ENCODE measurements at places on chromosomes 5 and 9.

DNA sequence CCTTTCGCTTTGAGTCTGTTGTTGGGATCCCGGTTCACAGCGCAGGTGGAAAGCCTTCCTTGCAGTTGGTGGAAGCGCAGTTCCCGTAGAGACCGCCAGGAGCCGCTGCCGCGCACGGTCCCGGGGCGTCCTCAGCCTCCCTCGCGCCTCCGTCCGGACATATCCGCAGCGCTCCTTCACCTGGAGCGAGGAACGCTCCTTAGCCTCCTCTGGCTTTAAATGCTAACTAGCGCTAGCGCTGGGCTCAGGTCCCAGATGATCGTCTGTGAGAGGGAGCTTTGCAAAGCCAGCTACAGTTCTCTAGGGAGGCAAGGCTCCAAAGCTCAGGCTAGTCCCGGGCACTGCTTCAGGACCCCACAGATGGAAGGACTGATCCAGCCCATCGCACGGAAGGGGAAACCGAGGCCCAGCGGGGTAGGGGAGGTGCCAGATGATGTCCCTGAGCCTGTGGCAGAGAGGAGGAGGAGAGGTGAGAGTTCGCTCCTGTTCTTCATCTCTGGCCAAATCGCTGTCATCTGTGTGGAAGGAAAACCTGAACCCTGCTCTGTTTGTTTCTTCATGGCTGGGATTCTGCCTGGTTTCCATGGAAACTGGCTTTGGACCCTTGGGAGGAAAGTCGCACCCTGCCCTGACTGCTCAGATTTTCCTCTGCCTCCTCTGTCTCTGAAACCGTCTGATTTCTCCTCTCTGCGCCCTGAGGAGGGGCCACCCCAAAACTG lies 31.4 kb downstream of the COL15A1 start:
- DNase-seq, result peak; percentile 61

GRCh38 chr5:135138116-135138850 lies 104.3 kb upstream of the PITX1 start:
- DNase-seq, result no peak

GRCh38 chr5:65811004-65811403 lies 89.0 kb downstream of the NLN start:
- no peak for DNase-seq

DNA sequence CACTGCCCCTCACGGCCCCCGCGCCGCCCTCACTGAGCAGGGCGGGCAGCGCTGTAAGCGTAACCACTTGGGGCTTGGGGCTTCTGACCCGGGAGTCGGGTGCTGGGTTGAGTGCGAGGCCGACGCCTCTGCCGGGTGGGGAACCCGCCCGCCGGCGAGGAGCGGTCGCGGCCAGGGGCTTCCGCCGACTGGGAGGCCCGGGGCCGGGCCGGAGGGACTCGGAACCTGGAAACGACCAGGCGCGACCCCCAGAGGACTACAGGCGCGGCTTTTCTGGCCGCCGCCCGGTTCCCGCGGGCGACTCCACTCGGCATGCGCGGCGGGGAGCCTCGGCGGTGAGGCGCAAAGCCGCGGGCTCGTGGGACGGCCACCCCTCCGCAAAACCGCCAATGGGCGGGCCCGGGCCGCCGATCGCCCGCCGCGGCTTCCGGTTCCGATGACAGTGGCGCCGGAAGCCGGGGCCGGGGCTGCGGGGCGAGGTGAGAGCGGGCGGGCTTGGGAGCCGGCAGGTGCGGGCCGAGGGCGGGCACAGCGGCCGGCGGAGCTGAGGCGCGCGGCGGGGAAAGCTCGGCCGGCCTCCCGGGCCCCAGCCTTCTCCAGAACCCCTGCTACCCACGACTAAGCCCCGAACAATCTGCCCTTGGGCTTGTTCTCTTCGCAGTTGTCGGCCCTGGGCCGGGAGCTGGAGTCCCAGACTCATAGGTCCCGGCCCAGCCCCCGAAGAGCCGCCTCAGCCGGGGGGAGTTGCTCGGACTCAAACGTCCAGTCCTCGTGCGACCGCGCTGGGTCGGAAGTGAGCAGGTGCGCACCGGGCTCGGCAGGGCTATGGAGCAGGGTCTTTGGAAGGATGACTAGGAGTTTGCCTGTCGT lies at the start of gene RMND5B:
Gene RMND5B (plus strand): TSS at position 439 of the 870 bp plus-strand sequence. CDS start 7,106 bp downstream, outside the sequence.
- DNase-seq, result peak; percentile 75

DNA sequence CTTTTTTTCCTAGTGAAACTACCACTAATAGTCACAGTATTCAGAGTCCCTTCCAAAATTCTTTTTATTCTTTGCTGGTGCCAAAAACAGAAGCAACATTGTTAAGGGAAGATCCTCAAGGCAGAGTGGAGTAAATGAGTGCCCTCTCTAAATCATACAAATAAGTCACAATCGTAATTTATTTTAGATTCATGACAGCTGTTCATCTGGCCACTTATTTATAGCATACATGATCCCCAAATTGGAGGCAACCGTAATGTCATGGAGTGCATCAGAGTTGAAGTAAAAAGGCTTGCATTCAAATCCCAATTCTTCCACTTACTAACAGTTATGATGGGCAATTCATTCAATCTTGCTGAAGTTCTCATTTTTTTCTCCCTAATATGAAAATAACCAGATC lies 33.4 kb downstream of the POLK start:
- no peak for DNase-seq

GRCh38 chr9:78118742-78119473 lies 87.3 kb upstream of the GNAQ start:
- DNase-seq, result no peak

DNA sequence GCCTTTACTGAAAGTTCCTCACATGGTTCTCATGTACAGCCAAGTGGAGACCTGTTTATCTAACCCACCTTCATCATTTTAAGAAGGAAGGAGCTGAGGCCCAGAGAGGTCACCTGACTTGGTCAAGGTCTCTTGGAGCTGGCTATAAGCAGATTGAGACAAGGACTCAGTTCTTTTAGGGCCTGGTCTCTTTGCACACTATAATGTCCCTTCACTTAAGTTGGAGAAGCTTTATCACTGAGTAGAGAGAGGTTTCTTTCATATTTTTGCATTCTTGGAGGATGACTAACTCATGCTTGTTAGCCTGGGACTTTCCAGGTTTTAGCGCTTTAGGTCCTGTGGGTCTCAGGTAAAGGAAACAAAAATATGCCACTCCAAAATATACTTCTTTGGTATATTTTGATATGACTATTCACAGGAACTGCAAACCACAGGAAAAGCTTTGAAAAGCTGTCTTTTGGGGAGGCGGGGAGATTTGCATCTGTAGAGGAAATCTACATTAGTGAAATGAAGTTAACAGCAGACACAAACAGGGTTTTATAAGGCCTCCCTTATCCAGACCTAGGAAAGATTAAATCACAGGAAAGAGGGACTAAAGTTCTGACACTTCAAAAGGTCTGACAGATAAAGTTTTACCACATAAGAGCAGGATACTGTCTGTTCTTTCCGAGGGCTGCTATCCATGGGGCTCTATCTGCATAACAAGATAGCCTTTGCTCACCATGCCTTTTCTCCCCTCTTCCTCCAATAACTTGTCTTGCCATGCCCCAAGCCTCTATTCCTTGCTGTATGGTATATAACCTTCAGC lies 95.8 kb upstream of the ANKRD55 start:
- no peak for DNase-seq
